ENCODE measurements at places on chromosomes 4 and X.

GRCh38 chr4:154781126-154781982, at the start of gene RBM46:
Gene RBM46 (plus strand): TSS chr4:154781272. CDS start chr4:154796753, 15,481 bp downstream.
- DNase-seq: no peak

DNA sequence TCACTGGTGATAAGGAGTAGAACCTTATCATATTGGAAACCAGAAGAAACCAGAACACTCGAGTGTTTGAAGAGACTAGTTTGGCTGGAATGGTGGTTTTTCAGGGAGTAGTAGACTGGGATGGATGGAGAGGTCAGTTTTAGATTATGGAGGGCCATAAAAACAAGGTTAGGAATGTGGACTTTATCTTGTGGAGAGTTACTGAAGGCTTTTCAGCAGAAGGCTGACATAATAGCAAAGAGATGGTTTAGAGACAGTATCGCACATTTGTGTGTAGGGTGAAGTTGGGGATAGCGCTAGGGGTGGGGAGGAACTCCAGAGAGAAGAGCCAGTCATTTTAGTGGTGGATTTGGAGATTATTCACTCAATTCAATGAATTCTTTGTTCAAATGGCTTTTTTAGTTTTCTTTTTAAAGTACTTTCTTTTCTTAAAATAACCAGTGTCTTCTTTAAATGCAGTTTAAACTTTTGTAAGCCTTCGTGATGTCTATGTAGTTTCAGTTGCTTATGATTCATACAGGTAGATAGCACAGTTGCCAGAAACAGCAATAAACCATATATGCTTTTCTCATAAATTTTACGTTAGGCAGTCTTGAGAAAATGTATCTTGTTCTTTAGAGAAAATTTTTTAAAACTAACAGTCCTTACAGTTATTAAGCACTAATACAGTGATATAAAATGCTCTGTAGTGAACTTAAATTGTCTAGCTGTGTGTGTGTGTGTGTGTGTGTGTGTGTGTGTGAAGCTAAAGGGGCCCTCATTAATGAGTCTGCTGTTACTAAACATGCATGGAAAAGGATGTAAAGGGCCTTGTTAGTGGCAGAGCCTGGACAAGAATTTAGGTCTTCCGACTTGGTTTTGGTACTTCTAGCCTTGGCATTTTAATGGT, 3.8 kb downstream of the ARHGAP10 start:
- DNase-seq: no peak

GRCh38 chr4:1053080-1053661, 41.7 kb downstream of the FGFRL1 start:
- DNase-seq: no peak

- DNase-seq: no peak
These were observed 172.8 kb downstream of the ATG4A start for GRCh38 chrX:108264376-108264775.

- DNase-seq: no peak
These were observed 34.2 kb downstream of the COX7B2 start for GRCh38 chr4:46874811-46875210.

- no peak for DNase-seq
These were observed 102.3 kb downstream of the ADRA2C start for GRCh38 chr4:3868211-3869173.

DNA sequence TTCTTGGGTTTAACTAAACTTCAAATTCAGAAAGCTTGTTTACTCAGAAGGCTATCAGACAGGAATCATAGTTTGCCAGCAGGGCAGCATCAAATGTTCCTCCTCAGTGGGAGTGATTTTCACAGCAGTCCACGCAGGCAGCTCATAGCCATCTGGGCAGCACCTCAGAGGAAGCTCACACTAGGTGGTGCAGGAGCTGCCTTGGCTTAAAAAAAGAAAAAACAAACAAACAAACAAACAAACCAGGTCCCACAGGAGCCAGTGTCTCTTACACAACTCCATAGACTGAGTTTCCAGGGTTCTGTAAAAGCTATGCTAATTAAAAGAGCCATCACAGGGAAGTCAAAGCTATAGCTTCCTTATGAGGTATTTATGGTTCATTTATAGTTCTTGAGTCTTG, 10.5 kb upstream of the KLHL5 start:
- no peak for DNase-seq

DNA sequence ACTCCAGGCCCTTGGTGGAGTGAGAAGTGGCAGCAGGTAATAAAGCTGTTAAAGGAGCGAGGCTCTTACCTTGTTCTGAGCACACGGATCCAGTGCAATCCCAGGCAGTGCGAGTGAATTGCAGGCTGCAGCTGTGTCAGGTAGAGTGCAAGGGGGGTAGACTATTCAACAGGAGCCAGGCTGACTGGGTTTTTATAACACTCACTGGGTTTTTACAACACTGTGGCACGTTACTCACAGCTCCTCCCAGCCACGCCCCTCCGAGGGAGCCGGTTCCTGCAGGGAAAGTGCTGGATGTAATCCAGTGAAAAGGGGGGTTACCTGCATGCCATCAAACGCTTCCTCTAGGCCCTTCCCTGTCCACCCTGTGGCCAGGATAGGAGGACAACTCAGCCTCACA, 358 bp downstream of the FGFBP1 start:
- DNase-seq: no peak

GRCh38 chrX:22690116-22690515, 309.6 kb upstream of the DDX53 start:
- DNase-seq: no peak

GRCh38 chr4:15557786-15558550, 88.3 kb downstream of the CC2D2A start:
- DNase-seq: no peak

DNA sequence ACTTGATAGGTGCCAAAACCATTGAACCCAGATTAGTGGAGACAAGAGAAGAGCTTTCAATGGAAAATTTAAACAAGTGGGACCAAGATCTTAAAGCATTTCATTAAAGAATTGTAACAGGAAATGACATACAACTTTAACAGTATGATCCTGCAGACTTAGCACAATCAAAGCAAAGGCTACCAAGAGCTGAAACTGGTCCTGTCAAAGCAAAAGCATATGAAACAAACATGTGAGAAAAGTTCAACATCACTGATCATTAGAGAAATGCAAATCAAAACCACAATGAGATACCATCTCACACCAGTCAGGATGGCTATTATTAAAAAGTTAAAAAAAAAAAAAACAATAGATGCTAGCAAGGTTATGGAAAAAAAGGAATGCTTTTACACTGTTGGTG, 425.6 kb downstream of the IL1RAPL1 start:
- DNase-seq: no peak

DNA sequence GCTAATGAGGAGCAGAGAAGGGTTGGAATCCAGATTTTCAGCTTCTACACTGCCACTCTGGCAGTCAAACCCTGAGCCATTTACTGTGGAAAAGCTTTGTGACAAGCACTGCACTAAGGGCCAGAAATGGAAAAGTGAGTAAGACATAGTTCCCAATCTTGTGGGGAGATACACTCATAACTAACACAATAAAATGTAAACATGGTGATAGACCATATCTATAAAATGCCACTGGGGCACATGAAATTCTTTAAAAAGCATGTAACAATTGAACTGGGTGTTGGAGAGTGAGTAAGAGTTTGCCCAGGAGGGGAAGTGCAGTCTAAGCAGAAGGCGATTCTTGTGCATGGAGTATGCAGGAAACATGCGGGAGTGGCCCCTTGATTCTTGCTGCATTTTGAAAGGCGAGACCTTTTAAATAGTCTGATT, 32.0 kb upstream of the ANXA5 start:
- DNase-seq: no peak

All from SHP77 (cell line).